Sigmoid colon (tissue), 7 donors: ENCODE measurements at places on chromosomes 3 and 15. TPM values are rescaled to one million over a fixed set of nuclear protein-coding genes. Genes with fewer than 3 reads are reported as not detected.

DNA sequence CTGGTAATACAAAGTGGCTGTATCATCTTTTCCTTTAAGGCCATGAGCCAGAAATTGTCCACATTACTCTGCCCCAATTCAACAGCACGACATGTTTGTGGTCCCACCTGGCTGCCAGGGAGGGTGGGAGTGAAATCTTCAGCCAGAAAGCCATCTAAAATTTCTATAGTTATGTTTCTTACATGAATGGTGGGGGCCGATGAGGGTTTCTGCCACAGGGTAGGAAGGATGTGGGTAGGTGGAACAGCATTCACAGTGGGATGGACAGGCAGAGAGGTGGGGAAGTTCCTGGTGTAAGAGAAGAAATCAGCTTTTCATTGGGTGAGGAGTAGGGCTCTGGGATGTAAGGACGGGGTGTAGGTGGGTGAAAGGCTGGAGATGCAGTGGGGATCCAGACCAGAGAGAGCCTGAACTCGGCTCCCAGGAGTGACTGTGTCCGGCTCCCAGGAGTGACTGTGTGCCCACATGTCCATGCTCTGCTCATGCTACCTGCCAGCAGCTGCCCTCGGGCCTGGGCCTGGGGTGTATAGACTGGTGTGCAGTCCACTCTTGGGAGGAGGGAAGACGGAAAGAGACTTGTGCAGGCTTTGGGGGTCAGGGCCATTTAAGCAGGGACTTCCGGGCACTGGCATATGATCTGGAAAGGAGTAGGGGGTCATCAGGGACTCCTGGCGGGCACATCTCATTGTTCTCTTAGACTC, 3.8 kb upstream of the FBLN2 start:
- no peaks in the 10 kb centered on the region for H3K4me1 ChIP-seq
- H3K4me3 ChIP-seq, result no peak overlapping the region
- peaks cover 9% of the 10 kb centered on the region for H3K27me3 ChIP-seq
- no peak overlapping the region for H3K27ac ChIP-seq
- no peak for DNase-seq
- H3K36me3 ChIP-seq, result no peaks in the 10 kb centered on the region

GRCh38 chr15:48501208-48501607, 144.3 kb downstream of the FBN1 start:
- no peak overlapping the region for H3K4me3 ChIP-seq
- H3K27ac ChIP-seq, result no peak overlapping the region
- H3K27me3 ChIP-seq, result no peaks in the 10 kb centered on the region
- no peaks in the 10 kb centered on the region for H3K4me1 ChIP-seq
- DNase-seq, result no peak

The CD200R1L gene
- total RNA-seq, result not detected

The SECISBP2L gene
- 34.1 TPM for total RNA-seq
